Nucleus accumbens (tissue), 56 donors: ENCODE measurements at places on chromosomes 3 and 15.

DNA sequence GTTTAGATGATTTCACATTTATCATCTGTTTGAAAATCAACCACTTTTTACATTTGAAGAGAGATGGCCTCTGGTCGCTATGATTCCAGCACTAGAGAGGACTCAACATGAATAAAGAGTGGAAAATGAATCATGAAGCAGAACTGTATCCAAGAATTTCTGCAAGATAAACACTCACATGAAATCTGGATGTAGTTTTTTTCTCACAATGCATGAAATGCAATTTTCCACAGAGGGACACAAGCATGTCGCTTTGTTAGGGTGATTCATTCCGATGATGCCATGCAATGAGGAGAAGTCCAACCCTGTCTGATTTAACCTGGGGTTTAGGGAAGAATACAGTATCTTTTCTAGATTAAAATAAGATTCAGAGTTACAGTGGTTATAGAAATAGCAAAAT is 50.4 kb upstream of the ADCY5 start:
- no peak for DNase-seq

- no peak for DNase-seq
Observed at GRCh38 chr3:150469031-150469930, 61.2 kb downstream of the TSC22D2 start.

GRCh38 chr15:39432912-39433348 is 147.9 kb upstream of the THBS1 start:
- DNase-seq, result no peak

- DNase-seq, result peak; percentile 77
Observed at GRCh38 chr3:178084938-178085816, 451.1 kb upstream of the KCNMB2 start.

GRCh38 chr3:134892761-134893160 is 97.7 kb downstream of the EPHB1 start:
- no peak for DNase-seq

GRCh38 chr3:52488746-52489145 is 6.4 kb upstream of the STAB1 start:
- no peak for DNase-seq

GRCh38 chr15:71237456-71238188 is 122.4 kb downstream of the THSD4 start:
- peak; percentile 16 for DNase-seq

DNA sequence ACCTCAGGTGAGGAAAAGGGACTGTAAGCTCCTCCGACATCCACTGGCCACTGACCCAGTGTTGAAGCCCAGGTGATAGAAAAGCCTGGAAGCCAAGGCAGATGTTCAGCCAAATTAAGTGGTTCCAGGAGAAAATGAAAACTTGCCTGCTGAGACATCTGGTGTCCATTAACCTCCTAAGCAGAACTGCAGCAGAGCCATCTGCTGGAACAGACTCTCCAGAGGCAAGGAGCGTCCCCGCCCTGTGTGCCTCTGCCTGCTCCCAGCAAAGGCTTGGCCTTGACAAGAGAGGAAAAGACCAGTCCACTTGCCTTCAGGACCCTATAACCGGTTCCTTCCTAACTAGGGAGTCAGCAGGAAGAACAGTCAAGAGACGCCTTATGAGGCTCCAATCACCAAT is 48.2 kb downstream of the SRGAP3 start:
- DNase-seq, result no peak

DNA sequence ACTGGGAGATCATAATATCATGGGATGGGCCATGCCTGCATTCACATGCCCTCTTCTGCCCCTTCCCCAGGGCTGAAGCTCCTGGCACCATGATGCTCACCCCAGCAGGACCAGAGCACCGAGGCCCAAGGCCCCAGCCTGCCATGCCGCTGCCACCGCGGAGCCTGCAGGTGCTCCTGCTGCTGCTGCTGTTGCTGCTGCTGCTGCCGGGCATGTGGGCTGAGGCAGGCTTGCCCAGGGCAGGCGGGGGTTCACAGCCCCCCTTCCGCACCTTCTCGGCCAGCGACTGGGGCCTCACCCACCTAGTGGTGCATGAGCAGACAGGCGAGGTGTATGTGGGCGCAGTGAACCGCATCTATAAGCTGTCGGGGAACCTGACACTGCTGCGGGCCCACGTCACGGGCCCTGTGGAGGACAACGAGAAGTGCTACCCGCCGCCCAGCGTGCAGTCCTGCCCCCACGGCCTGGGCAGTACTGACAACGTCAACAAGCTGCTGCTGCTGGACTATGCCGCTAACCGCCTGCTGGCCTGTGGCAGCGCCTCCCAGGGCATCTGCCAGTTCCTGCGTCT is 5.6 kb downstream of the PLXNA1 start:
- DNase-seq, result no peak

DNA sequence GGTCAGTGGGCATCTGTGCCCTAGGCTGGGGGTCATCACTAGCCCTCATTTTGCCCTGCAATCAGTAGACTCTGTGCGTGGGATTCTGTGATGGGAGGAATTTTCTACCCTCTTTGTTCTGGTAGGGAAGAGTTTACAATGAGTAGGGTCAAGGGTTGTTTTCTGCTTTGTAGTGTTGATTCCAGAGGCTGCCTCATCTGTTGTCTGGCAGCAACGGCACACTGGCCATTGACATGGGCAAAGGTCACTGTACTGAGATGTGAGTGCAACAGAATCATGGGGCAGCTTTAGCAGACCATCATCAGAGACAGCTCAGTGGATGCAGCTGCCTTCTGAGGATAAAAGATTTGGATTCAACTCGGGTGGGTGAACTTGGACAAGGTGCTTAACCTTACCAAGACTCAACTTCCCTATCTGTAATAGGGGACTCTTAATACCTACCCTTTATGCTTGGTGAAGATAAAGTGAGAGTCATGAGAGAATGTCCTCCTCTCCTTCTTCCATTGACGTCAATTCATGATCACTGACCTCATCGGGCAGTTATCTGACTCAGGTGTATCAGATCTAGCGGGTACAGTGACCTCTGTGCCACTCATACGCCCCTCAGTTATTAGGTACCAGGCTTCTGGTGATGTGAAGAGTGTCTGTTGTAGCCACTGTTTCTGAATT is 127.5 kb downstream of the RPLP1 start:
- no peak for DNase-seq

DNA sequence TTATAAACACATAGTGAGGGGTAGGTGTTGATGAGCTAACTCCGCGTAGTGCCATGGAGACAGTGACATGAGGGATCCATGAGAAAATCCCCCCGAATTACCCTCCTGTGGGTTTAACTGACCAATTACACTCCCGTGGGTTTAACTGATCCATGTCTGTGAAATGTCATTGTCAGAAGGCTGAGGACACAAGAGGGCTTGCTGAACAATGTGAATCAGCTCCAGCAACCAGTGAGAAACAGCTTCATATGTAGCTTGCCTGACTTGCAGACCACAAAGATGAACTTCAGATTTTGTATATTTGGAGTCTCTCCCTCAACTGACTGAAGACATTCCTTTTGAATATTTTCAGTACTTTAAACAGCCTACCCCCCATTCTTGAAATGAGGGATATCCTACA is 144.9 kb downstream of the FBN1 start:
- no peak for DNase-seq

DNA sequence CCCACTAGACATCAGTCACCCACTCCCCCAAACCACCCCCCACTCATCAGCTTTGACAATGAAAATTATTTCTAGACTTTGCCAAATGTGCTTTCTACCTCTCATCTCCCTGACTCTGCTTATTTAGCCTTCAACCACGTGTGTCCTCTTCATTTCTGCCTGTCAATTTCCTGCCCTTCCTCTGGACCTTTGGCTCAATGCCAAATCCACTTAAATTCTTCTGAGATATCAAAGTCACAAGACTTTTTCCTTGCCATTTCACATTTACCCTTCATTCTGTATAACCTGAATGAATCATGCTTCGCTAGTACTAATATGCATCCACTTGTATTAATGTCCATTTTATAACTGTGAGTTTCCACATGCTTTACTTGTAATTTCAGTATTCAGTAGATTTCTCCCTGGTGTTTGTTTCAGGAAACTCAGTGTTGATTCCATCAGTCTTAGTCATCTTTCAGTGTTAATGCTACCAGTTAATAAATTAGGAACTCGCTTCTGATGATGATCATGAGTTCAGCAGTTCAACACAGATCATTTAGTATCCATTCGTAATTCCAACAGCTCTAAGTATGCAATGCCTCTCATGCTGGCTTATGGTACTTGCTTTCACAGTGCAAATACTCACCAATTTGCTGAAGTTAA is 128.2 kb upstream of the OSTN start:
- DNase-seq, result no peak

DNA sequence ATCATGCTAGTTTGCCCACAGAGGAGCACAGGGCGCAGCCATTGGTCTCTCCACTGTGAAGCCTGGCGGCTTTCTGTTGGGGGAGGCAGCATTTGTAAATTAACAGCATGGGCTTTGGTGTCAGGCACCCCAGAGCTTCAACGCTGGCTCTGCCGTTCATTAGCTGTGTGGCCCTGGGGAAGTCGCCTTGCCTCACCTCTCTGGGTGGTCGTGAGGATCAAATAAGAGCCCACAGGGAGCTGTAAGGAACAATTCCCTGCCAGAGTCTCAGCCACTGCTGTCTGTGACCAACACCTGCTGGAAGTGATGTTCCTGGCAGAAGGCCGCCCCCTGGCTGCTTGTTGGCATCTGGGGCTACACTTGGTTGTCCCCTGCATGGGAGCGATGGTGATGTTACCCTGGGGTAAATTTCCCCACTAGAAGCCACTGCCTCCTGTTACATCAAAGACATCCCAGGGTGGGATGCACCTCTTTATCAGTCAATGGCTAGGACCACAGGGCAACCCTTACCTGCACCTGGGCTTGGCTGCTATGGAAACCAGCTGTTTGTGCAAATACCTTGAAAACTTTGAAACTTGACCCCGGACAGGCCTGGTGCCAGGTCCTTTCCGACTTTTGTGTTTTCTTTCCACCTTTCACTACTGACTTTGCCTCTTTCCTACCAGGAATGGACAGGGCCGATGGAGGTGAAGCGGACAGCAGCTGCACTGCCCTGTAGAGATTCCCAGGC is 36.9 kb downstream of the DNASE1L3 start:
- no peak for DNase-seq

GRCh38 chr3:72789786-72790185 is 58.5 kb downstream of the SHQ1 start:
- DNase-seq, result no peak

DNA sequence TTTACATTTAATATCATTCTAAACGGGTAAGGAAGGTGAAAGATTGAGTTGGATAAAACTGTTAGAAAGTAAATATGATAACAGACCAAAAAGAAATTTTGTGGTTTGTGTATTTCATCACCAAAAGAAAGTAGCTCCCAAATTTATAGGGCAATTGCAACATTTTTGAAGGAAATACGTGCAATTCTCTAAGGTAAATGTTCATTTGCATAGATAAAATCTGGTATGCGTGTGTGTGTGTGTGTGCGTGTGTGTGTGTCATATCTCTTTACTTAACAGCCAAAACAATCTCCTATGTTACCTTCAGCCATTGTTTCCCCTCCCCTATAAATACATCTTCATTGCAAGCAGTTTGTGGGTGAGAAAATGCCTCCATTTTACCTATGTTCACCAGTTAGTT is 208.4 kb downstream of the TNIK start:
- no peak for DNase-seq

- DNase-seq, result no peak
Observed at GRCh38 chr3:185896636-185897035, 41.2 kb downstream of the TRA2B start.

- no peak for DNase-seq
Observed at GRCh38 chr3:13317596-13318320, 102.4 kb downstream of the NUP210 start.

DNA sequence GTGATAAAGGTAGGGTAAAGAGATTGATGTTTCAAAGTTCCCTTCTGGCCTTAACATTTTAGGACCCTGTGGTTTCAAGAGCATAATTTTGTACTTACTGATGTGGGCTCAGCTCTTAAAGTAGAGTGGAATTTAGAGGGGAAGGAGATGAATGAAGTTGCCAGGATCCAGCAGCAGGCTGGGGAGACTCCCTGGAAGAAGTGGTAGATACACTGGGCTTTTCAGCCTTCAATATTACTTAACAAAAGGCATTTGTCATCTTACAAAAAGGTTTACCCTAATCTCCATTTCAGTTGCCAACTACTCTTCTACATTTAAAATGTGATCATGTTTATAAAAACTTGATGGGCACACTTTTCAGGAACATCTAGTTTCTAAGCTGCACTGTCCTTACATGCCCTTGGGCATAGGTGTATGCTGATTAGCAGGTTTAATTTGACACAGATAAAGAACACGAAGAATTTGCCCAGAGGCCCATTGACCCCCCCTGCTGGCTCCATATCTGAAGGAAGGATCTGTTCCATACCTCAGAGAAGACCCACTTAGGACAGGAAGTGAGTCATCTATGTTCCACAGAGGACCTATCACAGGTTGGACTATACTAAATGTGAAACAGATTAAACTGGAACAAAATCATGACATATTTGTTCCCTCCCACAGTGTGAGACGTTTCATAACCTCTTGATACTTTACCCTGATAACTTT is 93.0 kb upstream of the LPP start:
- no peak for DNase-seq

DNA sequence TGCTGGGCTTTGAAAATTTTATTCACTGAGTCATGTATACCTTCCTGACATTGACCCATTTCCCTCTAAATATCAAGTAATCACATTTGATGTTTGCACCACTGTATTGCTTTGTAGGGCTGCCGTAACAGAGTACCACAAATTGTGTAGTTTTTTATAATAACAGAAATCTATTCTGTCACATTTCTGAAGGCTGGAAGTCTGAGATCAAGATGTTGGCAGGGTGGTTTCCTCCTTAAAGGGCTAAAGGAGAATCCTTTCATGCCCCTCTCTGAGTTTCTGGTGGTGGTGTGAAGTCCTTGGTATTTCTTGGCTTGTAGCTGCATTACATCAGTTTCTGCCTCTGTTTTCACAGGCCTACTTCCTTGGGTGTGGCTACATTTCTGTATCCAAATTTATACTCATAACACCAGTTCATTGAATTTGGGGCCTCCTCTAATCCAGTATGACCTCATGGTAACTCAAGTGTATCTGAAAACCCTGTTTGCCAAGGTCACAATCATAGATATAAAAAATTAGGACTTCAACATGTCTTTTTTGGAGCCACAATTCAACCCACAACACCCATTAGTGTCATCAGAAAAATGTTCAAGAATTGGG is 29.1 kb upstream of the ST6GAL1 start:
- DNase-seq, result no peak

- DNase-seq, result no peak
Observed at GRCh38 chr15:36878684-36879262, 221.6 kb downstream of the MEIS2 start.

- no peak for DNase-seq
Observed at GRCh38 chr3:63900010-63900409, 12.2 kb downstream of the SCAANT1 start.

GRCh38 chr15:100981086-100981485 is 61.9 kb downstream of the LRRK1 start:
- no peak for DNase-seq

- peak; percentile 8 for DNase-seq
Observed at GRCh38 chr3:15796771-15797641, 773 bp downstream of the ANKRD28 start.

- no peak for DNase-seq
Observed at GRCh38 chr3:28243424-28244106, 2.1 kb downstream of the CMC1 start.
